ENCODE measurements at places on chromosomes 1 and 21.

GRCh38 chr1:79945391-79945790, 938.9 kb upstream of the ADGRL4 start:
- no peak for DNase-seq

DNA sequence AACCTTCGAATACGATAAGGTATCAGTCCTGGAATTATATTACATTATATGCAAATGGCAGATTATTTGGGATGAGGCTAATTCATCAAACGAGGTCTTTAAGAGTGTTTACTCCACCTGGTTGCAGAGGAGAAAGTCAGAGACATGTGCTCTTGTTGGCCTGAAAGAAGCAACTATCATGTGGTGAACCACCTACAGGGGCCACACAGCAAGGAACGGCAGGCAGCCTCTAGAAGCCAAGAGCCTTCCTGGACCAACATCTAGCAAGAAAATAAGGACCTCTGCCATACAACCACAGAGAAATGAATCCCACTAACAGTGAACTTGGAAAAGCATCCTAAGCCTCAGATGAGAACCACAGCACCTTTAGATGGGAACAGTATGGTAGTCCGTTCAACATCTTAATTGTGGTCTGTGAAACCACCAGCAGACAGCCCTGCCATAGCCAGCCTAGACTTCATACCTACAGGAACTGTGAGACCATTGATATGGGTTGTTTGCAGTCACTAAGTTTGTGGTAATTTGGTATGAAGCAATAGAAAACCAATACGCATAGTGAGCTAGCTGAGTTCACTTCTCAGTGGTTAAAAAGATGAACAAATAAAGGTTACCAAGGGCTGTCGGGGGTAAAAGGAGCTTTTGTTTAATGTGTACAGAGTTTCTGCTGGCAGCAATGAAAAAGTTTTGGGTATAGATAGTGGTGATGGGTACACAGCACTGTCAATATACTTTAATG, 345.7 kb upstream of the RUNX1 start:
- DNase-seq = no peak

DNA sequence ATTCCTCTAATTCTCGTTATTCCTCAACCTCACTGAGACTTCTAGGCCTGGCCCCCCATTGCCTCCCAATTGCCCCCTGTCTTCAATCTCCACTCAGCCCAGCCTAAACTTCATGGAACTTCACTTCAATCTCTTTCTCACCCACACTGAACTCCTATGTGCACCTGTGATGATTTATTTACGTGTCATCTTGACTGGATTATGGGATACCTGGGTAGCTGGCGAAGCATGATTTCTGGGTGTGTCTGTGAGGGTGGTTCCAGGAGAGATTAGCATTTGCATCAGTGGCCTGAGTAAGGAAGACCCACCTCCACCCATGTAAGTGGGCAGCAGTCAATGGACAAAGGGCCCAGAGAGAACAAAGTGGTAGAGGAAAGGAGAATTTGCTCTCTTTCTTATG, 587.0 kb downstream of the NPHP4 start:
- no peak for DNase-seq

GRCh38 chr1:75203415-75204277, 69.5 kb downstream of the LHX8 start:
- DNase-seq = no peak

DNA sequence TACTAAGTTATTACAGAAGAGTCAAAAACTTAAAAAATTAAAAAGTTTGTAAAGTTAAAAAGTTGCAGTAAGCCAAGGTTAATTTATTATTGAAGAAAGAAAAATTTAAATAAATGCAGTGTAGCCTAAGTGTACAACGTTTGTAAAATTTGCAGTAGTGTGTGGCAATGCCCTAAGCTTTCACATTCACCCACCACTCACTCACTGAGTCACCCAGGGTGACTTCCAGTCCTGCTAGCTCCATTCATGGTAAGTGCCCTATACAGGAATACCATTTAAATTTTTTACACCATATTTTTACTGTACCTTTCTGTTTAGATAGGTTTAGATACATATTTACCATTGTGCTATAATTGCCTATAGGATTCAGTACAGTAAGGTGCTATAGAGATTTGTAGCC, 88.6 kb downstream of the CTH start:
- DNase-seq = no peak

DNA sequence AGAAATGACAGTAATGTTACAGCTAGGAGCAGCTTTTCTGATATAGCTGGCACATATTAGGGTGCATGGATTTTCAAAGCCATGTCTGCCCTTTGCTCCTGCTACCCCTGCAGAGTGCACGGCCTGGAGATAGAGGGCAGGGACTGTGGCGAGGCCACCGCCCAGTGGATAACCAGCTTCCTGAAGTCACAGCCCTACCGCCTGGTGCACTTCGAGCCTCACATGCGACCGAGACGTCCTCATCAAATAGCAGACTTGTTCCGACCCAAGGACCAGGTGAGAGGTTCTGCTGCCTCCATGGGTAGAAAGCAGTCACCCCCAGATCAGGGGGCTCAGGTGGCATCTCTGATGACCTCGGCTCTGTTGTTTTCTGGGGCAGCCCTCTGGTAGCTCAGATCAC, 9.8 kb downstream of the MTARC1 start:
- DNase-seq = no peak

- DNase-seq = no peak
Measured at GRCh38 chr1:47720111-47720510, 277.1 kb downstream of the TRABD2B start.
